Fibroblast of skin of left biceps (primary cell): ENCODE measurements at places on chromosomes 1 and 21.

- DNase-seq = no peak
Observed at GRCh38 chr1:92902406-92902744, 58.9 kb downstream of the DIPK1A start.

GRCh38 chr1:232769733-232770132 lies 35.5 kb upstream of the MAP10 start:
- no peak for DNase-seq

GRCh38 chr1:235776396-235776795 lies 90.3 kb downstream of the LYST start:
- no peak for DNase-seq

DNA sequence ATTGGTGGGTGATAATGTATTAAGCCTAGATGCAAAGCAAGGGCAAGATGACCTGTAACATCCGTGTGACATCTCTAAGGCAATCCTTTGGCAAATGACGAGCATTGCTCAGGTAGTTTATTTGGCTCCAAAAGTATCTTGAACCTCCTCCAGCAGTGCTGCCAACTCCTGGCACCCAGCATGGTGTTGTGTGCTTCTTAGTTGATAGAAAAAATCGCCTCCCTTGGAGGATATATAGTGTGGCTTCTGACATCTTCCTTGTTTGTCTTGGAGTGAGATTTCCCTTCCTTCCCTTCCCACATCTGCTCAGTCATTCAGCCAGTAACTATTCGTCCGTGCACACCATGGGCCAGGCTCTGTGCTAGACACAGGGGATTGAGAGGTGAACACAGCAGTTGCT lies 121.8 kb downstream of the TOMM20 start:
- DNase-seq = no peak

- no peak for DNase-seq
Observed at GRCh38 chr1:203152158-203153034, 23.2 kb downstream of the MYBPH start.

DNA sequence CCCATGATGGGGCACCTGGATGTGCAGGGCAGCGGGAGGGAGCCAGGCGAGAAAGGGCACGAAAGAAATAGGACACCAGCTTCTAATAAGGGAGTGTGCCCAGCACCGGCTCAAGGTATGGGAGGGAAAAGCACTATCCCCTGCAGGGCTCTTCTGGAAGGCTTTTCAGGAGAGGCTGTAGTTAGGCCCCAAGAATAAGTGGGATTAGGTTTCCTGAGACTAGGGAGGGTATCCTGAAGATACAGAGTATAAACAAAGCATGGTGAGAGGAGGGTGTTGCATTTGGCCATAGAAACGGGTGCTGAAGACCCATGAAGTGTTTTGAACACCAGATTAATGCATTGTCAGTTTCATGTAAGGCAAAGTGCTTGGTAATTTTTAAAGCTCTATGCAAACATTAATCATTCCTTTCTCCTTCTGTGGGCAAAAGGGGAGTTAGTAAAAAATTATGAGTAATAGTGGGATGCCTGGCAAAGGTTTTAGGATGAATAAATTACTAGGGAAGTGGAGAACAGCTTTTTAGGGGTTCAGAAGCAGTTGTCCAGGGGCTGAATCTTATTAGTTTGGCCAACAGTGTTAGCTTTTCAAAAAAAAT lies 74.0 kb downstream of the SYT6 start:
- no peak for DNase-seq

GRCh38 chr1:169511316-169512005 lies 25.7 kb upstream of the SLC19A2 start:
- peak; percentile 23 for DNase-seq

DNA sequence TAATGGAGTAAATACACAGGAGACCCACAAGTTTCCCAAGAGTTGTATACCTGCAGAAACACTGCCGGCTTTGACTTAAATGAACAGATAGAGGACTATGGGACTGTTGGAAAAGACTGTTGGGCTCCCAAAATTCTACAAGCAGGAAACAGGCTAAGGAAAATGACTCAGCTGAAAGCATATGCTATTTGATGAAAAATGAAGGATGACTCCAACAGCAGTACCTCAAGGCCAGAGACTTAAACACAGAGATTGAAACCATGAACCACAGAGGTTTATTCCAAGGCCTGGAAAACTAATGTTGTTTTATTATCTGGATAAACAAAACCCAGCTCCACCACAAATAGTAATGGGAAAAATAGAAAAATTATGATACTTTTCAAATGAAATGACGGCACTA lies 187.7 kb downstream of the TNFSF18 start:
- DNase-seq = no peak

- DNase-seq = no peak
Observed at GRCh38 chr1:169868978-169869377, 24.7 kb downstream of the SCYL3 start.

DNA sequence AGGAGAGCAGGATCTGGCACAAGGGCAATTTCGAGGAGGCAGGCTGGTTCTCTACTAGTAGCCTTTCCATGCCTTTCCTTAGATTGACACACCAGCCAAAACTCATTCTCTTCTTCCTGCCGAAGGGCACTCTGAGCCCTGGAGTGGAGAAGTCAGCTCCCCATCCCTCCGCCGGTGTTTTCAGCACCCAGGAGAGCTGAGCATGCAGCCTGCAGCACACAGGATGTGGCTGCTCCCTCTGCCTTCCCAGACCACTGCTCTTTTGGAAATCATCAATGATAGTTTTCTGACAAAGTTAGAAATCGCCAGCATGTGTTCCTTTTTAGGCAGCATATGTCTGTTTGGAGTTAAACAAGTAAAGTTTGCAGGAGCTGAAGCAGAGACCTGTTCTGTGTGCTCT lies 11.7 kb downstream of the RNU5D-1 start:
- DNase-seq = no peak

DNA sequence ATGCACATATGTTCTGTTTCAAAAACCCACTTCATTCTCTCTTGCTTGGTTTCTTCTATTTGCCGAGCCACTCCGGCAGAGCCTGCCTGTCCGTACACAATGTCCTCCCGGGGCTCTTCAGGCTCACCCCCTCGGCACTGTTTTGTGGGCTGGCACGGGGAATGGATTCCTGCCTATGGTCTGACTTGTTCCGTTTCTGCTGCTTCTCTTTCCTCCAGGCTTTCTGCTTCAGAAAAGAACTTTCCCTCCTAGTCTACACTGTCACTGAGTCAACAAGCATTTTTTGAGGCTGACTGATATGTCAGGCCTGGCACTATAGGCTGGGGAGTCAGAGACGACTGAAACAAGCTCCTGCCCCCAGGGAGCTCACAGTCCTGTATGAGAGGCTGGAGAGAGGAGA lies 28.4 kb upstream of the SARS1 start:
- DNase-seq = no peak

DNA sequence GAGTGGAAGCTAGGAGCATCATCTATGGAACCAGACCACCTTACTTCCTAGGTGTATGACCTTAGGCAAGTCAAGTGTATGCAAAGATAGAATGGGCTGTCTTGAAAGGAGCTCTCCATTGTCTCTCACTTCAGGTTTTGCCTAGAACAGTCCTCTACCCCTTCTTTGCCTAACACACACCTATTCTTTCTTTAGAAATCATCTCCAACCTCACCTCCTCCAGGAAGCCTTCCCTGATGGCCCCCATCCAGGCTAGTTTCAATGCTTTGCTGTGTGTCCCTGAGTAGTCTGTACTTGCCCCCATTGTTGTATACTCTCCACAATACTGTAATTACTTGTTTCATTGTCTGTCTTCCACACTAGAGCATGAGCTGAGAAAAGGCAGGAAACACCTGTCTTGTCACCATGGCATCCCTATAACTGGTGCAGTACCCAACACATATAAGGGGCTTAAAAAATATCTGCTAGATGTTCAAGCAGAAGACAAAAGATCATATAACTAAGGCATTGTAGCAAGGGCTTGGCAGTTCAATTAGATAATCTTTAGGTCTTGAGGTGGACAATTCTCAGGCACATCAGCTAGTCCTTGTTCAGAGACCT lies 83.0 kb downstream of the RRAGC start:
- DNase-seq = no peak

DNA sequence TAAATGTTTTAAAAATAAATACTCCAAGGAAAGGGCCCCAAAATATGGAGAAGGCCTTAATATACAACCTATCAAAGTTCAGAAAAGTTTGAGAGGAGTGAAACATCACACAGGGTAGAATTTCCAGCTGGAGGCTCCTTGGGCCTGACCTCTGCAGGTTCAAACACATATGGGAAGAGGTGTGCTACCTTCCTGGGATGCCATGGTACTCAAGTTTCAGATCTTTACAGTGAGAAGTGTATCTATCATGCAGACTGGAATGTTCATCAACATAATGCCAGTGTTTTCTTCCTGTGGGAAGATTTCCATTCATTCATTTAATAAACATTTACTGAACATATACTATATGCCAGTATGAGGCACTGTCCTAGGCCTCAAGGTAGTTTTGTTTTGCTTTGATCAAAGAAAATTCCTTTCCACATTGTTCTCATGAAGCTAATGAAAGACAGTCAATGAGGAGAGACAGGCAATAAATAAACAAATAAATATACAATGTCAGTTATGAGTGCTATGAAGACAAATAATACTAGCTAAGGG lies 14.6 kb upstream of the ADAR start:
- DNase-seq = no peak

DNA sequence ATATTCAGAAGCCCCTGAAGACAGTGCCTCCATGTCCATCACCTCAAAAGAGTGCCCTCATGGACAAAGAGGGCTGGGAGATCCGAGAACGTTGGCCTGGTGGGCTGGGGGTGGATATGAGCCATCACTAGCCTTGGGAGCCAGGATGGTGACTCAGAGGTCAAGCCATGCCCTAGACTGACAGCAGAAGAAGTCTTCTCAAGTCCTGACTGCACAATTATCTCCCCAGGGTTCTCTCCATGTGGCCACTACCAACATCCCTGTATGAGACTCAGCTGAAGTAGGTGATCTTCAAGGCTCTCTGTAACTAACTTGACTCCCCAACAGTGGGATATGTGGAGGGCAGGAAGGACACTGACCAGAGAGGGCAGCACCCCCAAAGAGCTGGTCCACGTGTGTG lies 7.1 kb upstream of the USF1 start:
- DNase-seq = no peak

DNA sequence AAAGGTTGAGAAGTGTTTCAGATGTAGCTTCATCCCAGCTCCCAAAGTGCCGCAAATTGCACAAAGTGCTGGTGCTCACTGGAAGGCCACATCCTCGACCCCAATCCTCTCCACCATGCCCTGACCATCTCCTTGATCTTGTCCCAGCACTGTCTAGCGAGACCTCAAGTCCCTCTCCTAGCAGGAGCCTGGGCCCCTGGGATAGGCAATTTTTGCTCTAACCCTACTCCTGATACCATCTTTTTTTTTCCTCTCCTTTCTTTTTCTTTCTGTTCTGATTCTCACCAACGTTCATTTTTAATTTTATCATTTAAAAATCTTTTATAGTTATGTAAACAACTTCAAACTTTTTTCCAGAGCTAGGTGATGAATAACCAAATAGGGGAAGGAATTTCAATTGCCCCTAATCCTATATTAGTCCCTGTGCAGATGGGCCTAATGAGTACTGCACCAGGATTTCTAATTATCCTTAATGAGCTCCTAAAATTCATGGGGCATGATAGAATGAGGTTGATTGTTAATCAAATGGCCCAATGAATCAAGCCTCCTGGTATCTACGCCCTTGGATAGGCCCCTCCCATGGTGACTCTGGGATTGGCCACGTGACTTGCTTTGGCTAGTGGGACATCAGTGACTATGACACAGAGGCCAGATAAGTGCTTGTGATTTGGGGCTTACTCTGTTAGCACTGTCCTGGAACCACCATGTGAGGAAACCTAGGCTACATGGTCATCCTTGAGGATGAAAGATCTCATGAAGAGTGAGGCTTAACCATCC lies 41.5 kb upstream of the TENT5B start:
- DNase-seq = no peak

DNA sequence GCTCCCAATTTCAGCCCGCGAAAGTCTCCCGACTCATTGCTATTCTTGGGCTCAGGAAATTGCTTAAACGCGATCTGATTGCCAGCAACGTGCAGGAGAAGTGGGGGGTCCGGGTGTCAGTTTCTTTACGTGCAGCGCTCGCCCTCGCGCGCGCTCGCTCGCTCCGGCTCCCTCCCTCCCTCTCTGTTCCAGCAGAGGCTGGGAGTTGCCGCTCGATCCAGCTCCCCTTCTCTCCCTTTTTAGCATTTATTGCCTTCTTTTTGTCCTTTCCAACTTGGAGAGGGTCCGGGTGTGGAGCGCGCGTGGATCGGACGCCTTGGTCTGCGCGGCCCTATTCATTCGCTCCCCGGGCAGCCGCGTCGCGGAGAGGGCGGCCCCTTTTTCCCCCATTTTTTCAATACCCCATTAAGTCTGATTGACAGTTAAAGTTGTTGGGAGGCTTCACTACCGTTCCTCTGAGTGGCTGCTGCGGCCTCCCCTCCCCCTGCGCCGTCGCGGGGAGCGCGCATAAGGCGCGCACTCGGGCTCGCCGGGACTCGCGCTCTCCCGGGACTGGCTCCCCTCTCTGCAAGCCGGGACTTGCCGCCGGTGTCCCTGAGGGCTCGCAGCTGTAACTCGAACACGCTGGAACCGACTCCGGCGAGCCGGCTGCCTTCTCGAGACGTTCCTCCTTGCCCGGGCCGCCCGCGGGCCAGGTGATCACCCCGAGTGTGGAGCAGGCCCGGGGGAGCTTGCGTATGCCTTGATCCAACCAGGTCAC lies at the start of gene DHRS3:
Gene DHRS3 (minus strand): TSS at position 310 of the 760 bp plus-strand sequence. CDS start 862 bp downstream, outside the sequence.
- peak; percentile 76 for DNase-seq

DNA sequence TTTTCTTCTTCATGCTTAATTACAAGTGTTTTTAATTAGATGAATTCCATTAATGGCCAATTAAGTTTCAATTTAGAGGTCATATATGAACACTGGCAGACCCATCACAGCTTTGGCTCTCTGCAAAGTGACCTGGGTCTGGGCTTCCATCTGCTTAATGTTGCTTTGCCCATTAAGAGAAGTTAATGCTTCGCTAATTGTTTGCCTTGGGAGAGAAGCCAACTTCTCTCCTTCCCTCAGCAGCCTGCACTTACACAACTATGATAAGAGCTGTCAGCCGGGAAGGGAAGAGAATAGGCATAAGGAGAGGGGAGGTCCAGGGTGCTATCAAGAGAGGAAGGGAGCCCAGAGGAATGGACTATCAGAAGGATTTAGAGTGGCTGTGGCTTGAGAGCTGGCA lies 29.0 kb upstream of the CCDC190 start:
- no peak for DNase-seq

DNA sequence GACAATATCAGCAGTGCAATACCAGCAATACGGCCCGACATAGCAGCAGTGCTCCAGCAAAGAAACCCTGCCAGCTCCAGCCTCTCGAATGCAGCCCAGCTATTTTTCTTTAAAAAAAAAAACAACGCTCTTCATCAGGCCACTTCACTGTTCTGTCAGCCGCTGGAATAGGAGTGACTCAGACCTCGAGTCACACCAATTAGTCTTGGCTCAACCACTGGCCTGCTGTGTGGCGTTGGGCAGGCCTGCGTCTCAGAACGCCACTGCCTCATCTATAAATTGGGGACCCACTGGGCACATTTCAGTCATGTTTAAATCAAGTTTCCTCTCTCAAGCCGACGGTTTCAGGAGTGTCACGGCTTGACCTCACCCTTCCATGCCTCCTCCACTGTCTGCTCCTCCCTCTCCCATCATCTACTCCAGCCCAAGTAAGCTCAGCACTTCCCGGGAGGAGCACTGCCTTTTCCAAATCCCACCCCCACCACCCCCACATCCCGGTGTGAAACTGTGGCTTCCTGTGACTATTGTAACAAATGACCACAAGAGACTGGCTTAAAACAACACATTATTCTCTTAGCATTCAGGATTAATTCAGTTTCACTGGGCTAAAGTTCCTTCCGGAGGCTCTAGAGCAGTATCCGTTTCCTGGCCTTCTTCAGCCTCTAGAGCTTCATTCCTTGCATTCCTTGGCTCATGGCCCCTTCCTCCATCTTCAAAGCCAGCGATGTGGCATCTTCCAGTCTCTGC lies 71.9 kb upstream of the EFHD2 start:
- DNase-seq = no peak

- DNase-seq = no peak
Observed at GRCh38 chr1:205933671-205934618, 9.3 kb downstream of the SLC26A9 start.
